Stimulated activated CD8-positive, alpha-beta memory T cell treated with anti-CD3 and anti-CD28 coated beads, Interleukin-4, amount 100 ng/mL, for 1 hour (primary cell): ENCODE measurements at places on chromosomes 3 and 15.

DNA sequence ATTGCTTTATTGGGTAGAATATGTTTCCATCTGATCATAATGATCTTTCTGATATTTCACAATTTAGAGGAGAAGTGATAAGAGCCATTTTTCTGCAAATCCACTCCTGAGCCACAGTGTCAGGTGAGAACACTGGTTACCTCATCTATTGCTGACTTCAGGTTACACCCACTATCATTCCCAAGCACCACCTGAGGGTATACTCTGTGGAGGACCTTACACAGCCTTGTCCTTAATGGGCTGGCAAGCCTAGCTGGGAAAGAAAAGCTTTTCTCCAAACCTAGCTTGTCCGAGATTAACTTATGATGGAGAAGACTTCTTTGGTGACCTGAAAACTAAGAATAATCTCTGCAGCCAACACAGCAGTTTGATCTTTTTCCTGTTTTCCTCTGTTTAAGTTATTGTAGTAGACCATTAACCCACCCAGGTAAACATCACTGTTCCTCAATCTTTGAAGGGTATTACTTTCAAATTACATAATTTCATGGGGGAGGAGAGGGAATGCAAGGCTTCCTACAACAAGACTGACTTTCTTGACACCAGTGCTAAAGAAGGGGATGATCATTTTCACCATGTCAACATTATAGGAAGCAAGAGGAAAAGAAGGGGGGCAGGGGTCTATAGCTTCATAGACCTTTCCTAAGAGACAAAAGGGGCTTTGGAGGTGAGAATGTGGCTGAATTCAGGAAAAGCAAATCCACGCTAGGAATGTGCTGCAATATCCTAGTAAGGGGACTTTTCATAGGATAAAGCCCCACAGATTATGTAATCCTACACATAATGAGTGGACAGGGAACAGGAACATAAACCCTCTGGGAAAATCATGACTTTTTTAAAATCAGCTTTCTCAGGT is 1.7 kb downstream of the NCEH1 start:
- DNase-seq = no peak

DNA sequence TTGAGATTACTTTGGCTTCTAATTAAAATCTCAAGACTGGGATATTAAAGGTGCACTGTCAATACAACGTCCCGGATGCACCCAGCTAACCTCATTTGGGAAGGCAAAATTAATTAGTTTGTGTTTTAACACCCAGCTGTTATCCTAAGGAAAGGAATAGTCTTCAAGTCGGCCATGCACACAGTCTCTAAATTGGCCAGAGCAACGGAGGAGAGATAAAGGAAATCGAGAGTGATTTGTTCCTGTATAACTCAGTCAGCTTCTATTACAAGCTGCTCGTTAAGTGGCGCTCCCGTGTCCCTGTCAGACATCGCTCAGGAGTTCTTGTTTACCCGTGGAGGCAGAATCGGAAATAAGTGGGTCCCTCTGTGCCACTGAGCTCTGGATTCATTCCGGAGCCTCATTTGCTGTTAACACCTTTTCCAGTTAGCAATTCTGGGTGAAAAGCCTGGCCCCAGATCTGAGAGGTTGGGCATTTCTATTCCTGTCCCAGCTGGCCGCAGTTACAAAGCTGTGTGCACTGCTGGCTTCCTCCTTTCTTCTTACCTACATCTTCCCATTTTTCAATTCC is 63.9 kb downstream of the ST8SIA2 start:
- DNase-seq = no peak

GRCh38 chr3:45413172-45413765 is 24.9 kb downstream of the LARS2 start:
- no peak for DNase-seq

DNA sequence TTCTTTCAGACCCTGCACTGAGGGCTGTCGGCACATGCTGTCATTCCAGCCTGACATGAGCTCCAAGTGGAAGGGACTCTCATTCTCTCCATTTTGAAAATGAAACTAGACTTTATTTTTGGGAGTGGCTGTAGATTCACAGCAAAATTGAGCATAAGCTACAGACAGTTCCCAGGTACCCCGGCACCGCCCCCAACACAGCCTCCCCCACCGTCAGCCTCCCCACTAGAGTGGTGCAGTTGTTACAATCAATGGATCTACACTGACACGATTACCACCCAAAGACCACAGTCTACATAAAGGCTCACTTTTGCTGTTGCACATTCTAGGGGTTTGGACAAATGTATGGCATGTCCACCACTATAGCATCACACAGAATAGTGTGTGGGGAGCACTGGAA is 29.5 kb upstream of the FGD5 start:
- no peak for DNase-seq

- no peak for DNase-seq
Measured at GRCh38 chr15:91860498-91860897, 7.0 kb downstream of the SLCO3A1 start.

GRCh38 chr15:62415498-62415897 is 250.4 kb upstream of the C2CD4B start:
- DNase-seq = no peak

DNA sequence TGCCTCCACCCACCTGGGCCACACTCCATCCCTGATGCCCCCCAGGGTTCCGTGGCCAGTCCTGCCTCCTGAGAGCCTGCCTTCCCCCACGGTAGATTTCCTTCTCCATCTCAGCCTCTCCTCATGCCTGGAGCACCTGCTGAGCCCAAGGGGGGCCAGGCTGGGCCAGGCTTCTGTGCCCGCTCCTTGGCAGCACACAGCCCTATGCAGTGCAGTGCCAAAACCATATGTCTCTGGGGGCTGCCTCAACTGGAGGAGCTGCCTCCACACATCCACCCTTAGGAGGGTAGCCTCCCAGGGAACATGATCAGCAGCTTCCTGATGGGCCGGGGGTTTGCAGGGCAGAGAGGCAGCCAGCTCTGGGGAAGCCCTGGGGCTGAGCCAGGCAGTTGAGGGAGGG is 24.6 kb upstream of the GATA2 start:
- no peak for DNase-seq

DNA sequence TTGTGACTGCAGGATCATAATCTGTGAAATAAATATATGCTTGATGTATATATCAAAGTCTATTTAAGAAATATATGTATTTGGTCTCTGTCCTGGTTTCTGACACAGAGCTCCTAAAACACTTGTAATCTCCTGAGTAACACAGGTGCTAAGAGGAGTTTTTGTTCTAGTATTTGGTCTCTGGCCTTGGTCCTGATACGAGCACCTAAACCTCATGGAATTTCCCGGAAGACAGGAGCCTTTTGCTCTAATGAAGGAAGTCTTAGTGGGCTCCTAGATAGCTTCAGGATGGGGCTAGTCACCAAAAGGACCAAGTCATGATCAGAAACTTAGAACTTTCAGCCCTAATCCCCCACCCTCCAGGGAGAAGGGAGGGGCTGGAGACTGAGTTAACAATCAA is 19.2 kb upstream of the MUSTN1 start:
- DNase-seq = no peak

- no peak for DNase-seq
Measured at GRCh38 chr3:52704611-52705437, 767 bp downstream of the GLT8D1 start.

GRCh38 chr3:43883729-43884396 is 193.1 kb downstream of the ABHD5 start:
- DNase-seq = no peak

DNA sequence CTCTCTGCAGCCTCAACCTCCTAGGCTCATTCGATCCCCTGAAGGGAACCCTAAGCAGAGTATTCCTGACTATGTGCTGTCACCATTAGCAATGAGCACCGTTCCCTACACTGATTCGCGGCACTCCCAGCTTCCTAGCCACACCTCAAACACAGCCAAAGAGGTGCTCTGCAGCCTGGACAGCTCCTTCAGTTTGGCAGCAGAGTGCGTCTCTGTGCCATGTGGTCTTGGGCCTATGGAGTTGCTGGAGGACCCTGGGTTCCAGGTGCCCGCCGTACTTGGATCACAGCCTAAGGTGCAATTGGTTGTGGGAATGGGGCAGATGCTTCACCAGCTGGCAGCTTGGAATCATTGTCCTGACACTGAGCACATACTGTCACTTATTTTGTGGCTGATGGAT is 17.3 kb upstream of the IL12A start:
- DNase-seq = no peak

- no peak for DNase-seq
Measured at GRCh38 chr3:150764967-150765366, 2.0 kb upstream of the SIAH2 start.

GRCh38 chr3:184739594-184740505 is 28.0 kb upstream of the MAGEF1 start:
- DNase-seq = no peak

DNA sequence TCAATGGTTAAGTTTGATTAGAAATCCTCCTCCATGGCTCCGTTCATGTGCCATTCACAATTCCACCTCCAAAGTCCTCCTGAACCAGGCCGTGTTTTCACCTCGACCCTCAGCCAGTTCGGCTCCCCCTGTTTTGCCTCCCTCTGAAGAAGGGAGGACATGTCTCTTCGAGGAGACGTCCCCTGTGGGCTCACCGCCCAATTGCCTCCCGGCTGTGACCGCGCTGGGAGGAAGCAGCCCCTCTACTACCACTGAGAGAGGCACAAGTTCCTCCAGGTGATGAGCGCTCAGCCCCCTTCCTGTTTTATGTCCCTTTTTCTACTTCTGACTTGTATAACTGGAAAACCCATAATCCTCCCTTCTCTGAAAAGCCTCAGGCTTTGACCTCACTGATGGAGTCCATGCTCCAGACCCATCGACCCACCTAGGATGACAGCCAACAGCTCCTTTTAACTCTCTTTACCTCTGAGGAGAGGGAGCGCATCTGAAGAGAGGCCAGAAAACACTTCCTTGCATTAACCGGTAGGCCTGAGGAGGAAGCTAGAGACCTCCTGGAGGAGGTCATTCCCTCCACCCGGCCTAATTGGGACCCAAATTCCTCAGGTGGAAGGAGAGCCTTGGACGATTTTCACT is 4.7 kb downstream of the DET1 start:
- DNase-seq = no peak

DNA sequence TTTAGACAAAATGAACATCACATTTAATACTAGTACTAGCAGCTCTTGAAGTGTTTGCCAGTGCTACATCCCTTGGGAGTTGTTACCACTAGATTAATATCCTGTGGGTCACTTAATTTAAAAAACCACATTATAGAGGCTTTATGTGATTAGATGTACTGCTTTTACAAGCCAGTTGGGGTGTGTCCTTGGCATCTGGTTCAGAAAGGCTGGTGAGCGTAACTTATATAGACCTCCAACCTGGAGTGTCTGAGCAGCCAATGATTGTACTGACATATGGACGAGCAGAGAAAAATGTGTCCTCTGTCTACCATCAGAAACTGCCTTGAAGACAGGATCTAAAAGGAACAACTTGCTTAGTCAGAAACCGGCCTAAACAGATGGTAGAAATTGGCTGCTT is 306.2 kb upstream of the ATP11B start:
- DNase-seq = no peak
